Dermis microvascular lymphatic vessel endothelial cell (primary cell): ENCODE measurements at places on chromosomes 11 and 22. TPM values are rescaled to one million over a fixed set of nuclear protein-coding genes. Genes with fewer than 3 reads are reported as not detected.

Gene OR10A2
- not detected in 2 replicates for total RNA-seq

Gene BBOX1
- total RNA-seq, result not detected in 2 replicates

DNA sequence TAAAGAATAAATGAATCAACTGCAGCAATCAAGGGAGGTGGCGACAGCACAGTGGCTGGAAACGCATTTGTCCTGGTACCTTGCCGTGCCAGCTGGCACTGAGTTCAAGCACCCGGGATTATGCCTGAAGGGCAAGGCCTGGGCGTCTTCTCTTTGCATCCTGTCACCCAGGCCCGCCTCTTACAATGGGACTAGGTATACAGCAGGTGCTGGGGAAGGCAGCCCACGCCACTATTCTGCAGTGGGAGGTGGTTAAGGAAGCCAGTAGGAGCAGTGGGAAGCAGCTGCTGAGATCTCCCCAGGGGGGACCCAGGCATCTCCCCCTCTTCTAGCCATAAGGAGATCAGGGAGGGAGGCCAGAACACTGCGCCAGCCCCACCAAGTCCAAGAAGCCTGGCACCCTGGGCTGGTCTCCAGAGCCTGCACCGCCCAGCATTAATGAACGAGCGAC lies 15.3 kb upstream of the BAIAP2L2 start:
- DNase-seq, result no peak

DNA sequence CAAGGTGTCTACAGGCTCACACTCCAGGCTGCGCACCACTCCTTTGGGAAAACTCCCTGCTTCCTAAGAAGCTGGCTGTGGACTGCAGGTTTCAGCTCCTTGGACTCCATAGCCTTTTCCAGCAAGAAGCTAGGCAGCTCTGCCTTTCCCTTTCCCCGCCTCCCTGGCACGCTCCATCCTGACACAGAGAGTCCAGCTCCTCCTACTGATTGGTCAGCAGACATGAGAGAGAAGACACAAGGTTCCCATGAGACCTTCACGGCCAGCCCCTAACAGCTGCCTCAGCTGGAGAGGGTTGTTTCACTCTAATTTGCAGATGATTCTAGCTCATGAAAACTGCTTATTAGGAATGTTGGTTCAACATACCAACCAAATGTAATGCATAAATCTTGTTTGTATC lies 27.6 kb downstream of the TENM4 start:
- DNase-seq, result no peak

- DNase-seq, result no peak
These were observed 29.2 kb upstream of the CBX6 start for GRCh38 chr22:38901111-38901641.

GRCh38 chr22:20427945-20428417 lies 9.6 kb downstream of the SCARF2 start:
- DNase-seq, result no peak
